ENCODE measurements at places on chromosomes 4 and X.

DNA sequence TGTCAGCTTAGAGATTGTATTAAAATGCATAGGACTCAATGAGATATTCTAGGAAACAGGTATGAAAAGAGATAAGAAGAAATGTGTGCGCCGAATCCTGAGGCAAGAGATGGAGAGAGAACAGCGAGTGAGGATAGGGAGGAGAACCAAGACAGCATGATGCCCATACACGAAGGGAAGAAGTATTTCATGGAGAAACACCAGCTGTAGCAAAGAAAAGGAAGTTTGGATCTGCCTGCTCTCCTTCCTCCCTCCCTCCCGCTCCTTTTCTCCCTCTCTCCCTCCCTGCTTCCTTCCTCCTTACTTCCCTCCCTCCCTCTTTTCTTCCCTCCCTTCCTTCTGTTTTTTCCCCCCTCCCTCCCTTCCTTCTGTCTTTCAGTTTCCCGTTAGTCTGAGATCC, 318.6 kb upstream of the TAPT1 start:
- H3K36me3 ChIP-seq: no peaks in the 10 kb centered on the region
- no peaks in the 10 kb centered on the region for H3K27me3 ChIP-seq
- H3K27ac ChIP-seq: no peak overlapping the region
- no peaks in the 10 kb centered on the region for H3K4me1 ChIP-seq

GRCh38 chr4:5156682-5157081, 105.4 kb downstream of the STK32B start:
- peaks cover 10% of the 10 kb centered on the region for H3K27me3 ChIP-seq
- H3K27ac ChIP-seq: no peak overlapping the region
- no peaks in the 10 kb centered on the region for H3K4me1 ChIP-seq
- no peak overlapping the region for H3K4me3 ChIP-seq
- DNase-seq: no peak

GRCh38 chr4:184475096-184475461, 729 bp upstream of the IRF2 start:
- peak overlapping the region; percentile 81 for H3K27ac ChIP-seq
- H3K27me3 ChIP-seq: no peaks in the 10 kb centered on the region
- peaks cover 28% of the 10 kb centered on the region for H3K4me1 ChIP-seq
- peak; percentile 61 for DNase-seq
- peak overlapping the region; percentile 60 for H3K4me3 ChIP-seq

DNA sequence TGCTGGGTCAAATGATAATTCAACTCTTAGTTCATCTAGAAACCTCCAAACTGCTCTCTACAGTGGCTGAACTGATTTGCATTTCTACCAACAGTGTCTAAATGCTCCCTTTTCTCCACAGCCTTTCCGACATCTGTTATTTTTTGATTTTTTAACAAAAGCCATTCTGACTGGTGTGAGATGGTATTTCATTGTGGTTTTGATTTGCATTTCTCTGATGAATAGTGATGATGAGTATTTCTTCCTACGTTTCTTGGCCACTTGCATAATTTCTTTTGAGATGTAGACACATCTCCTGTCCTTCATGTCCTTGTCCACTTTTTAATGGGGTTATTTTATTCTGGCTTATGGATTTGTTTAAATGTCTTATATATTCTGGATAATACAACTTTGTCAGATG, 298.2 kb upstream of the ARSJ start:
- H3K27me3 ChIP-seq: no peaks in the 10 kb centered on the region
- peaks cover 11% of the 10 kb centered on the region for H3K36me3 ChIP-seq
- no peak overlapping the region for H3K4me3 ChIP-seq
- H3K4me1 ChIP-seq: peaks cover 35% of the 10 kb centered on the region
- H3K27ac ChIP-seq: peak overlapping the region; percentile 31

DNA sequence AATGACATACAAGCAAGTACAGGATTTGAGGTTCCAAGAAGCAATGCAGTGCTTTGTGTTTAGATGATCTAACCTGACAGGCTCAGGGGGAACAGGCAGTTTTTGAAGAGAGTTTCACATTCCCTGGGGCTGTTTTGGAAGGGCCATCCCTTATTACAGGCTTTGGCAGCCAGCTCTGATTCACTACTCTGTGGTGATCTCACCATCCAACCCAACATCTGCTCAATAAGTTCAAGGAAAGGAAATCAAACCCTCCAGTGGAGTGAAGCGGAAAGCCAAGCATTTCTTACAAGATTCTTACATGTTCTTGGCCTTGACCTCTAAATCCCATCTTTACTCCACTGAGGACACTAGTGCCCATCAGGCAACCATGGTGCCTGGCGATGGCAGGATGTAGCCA, 7.5 kb downstream of the IDS start:
- no peak overlapping the region for H3K4me3 ChIP-seq
- H3K4me1 ChIP-seq: no peaks in the 10 kb centered on the region
- no peaks in the 10 kb centered on the region for H3K27me3 ChIP-seq
- DNase-seq: no peak
- H3K36me3 ChIP-seq: peaks cover 31% of the 10 kb centered on the region
- no peak overlapping the region for H3K27ac ChIP-seq
